ENCODE measurements at places on chromosomes 7 and 10.

DNA sequence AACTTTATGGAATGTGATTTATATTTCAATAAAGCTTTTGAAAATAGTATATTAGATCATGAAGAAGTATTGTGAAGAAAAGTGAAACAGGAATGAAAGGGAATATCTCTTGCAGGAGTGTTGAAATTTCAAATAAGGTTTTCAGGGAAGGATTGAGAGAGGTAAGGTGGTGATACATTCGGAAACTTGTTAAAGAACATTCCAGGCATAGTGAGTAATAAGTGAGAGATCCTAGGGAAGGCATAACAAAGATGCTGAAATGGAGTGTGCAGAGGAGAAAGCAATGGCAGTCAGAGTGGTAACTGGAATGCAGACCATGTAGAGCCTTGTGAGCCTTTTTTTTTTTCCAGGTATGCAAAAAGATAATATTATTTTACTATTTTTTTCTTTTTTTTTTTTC, 4.1 kb downstream of the OR9A4 start:
- DNase-seq = no peak

GRCh38 chr10:33376976-33377657, 42.6 kb upstream of the NRP1 start:
- DNase-seq = no peak

DNA sequence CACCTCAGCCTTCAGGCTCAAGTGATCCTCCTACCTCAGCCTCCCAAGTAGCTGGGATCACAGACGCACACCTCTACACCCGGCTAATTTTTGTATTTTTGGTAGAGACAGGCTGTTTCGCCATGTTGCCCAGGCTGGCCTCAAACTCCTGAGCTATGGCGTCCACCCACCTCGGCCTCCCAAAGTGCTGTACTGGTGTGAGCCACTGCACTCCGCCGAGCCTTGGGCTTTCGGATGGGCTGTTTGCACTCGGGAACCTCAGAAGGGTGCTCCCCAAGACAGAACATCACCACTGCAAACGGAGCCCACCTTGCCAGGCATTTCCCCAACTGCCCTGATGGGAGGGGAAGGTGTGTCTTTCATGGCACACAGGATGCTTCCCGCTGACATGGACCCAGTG, 27.3 kb downstream of the TMEM120A start:
- DNase-seq = no peak

- DNase-seq = no peak
These were observed 8.2 kb upstream of the CLIP2 start for GRCh38 chr7:74280985-74281384.

DNA sequence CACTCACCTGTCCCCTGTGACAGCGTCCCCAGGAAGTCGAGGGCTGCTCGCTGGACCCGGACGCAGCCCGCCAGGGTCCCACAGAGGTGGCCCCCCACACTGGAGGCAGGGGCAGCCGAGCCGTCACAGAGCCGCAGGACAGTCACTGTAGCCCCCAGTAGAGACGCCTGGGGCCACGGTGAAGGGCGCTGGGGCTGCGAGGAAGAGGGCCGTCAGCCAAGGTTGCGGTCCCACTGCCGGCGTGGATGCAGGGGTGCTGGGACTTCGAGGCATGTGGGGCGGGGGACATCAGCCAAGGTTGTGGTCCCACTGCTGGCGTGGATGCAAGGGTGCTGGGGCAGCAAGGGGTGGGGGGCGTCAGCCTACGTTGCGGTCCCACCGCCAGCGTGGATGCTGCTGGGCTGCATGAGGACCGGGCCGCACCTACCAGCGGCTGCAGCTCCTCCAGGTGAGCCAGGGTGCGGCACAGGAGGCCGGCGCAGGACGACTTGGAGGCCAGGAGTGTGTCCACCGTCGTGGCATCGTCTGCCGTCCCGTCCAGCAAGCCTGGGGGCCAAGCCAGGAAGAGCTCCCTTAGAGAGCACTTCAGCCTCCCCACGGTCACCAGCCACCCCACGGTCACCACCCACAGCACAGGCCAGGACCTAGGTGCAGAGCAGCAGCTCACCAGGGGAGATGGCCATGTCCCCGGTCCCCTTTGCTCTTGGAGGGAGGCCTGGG, 13.9 kb downstream of the BRAT1 start:
- no peak for DNase-seq

- DNase-seq = no peak
These were observed 100.3 kb upstream of the AGBL3 start for GRCh38 chr7:134885967-134886352.

- peak; percentile 30 for DNase-seq
These were observed 113.9 kb downstream of the ABLIM1 start for GRCh38 chr10:114544045-114544659.

- no peak for DNase-seq
These were observed 400.3 kb upstream of the ADARB2 start for GRCh38 chr10:2137549-2138174.

GRCh38 chr7:54860003-54860775, 101.2 kb upstream of the SEC61G start:
- no peak for DNase-seq

DNA sequence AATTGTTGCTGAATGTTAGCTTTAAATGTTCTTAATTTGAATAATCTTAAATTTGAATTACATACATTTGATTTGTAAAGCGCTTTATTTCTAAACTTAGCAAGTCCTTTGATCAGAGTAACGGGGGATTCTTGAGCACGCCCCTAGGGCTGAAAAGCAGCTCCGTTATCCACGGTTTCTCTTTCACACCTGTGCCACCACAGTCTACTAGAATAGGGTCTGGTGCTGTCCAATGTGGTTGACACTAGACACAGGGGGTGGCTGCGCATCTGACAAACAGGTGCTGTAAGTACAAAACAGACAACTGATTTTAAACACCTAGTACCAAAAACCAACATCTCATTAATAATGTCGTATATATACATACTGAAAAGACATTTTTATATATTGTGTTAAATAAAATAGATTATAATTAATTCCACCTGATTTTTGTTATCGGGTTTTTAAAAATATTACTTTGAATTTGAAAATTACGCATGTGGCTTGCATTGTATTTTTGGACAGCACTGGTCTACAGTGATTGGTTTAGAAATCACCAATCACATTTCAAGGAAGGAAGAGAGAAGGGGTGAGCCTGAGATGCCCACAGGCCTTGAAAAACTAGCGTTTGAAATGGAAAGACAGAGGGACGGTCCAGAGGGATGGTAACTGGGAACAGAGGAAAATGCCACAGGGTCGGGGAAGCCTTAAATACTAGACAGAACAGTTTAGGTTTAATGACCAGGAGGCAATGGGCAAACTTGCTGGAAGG, 7.3 kb downstream of the SEPHS1 start:
- DNase-seq = no peak
